OCI-LY7 (cell line): ENCODE measurements at places on chromosomes 6 and 20.

DNA sequence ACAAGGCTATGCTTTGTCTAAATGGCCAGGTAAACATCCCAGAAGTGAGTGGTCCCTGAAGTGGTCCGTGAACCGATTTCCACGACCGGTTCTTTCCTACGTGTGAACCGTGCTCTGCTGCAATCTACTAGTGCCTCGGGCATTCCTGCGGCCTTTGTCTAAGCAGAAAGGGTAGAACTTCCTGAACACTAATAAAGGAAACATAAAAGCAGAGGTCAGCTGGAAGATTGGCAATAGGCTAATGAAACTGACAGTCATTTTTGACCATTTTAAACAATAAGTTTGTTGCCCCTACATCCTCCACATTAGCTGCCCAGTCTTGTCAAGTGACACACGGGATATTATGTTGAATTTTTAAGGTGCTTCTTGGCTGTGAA lies 410.0 kb downstream of the PLCB1 start:
- no peak for DNase-seq

- DNase-seq = no peak
Measured at GRCh38 chr6:105747823-105748405, 338.2 kb upstream of the PRDM1 start.

DNA sequence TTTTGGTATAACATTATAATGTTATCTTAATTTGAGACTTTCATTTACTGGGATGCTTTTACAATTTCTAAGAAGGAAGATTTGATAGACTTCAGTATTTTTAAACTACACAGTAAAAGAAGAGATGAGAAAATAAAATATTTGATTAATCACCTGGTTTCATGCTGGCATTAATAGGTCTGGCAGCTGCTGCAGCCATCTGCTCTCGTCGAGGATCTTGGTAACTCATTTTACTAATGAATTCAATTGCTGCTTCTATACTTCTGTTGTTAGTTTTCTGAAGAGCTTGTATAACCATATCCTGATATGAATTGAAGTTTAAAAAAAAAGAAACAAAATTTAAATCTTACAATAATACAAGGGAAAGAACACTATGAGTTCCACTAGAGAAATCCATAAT lies 23.0 kb downstream of the LATS1 start:
- DNase-seq = no peak

DNA sequence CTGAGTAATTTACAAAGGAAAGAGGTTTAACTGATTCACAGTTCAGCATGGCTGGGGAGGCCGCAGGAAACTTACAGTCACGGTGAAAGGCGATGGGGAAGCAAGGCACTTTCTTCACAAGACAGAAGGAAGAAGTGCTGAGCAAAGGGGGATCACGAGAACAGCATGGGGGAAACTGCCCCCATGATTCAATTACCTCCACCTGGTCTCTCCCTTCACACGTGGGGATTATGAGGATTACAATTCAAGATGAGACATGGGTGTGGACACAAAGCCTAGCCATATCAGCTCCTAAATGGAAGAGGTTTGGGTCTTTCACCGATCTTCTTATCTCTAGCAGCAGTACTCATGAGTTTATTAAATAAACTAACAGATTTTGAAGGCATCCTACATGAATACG lies 152.9 kb upstream of the RUNX2 start:
- no peak for DNase-seq

GRCh38 chr20:61683721-61684120 lies 382.0 kb downstream of the TAF4 start:
- DNase-seq = no peak

DNA sequence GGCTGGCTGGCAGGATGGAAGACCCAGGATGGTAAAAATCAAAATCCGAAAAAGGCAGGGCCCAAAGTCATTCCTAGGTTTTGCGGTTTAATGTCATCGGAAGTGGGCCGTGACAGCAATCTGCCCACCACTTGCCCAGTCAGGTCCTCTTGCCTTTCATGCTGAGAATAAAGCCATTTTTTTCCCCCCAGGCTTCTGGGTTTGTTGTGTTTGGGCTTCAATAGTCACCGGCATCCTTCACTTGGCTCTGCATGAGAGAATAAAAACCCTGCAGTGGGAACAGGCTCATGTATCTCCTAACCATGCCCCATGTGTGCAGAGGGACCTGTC lies 56.1 kb downstream of the MEP1A start:
- DNase-seq = no peak

DNA sequence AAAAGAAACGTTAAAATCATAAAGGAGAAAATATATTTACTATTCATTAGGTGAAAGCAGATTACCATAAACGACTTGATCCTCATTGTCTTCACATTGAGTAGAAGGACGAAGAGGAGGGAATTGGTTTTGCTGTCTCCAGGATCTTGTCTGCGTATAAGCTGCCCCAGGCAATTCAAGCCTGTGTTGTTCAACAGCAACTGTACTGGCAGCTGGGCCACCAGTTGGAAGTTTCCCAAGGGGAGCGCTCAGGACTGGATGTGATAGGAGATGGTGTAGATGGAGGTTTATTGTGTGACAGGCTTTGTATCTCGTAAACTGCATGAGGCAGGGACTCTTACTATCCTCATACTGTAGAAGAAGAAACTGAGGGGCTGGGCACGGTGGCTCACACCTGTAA lies 3.9 kb upstream of the FANCE start:
- DNase-seq = no peak

GRCh38 chr6:2794171-2794730 lies 29.1 kb downstream of the WRNIP1 start:
- DNase-seq = no peak

- DNase-seq = no peak
Measured at GRCh38 chr6:33750244-33750991, 3.7 kb upstream of the IP6K3 start.

GRCh38 chr6:20148433-20148832 lies 63.8 kb downstream of the MBOAT1 start:
- DNase-seq = no peak

GRCh38 chr6:147257760-147258159 lies 53.5 kb downstream of the STXBP5 start:
- no peak for DNase-seq

DNA sequence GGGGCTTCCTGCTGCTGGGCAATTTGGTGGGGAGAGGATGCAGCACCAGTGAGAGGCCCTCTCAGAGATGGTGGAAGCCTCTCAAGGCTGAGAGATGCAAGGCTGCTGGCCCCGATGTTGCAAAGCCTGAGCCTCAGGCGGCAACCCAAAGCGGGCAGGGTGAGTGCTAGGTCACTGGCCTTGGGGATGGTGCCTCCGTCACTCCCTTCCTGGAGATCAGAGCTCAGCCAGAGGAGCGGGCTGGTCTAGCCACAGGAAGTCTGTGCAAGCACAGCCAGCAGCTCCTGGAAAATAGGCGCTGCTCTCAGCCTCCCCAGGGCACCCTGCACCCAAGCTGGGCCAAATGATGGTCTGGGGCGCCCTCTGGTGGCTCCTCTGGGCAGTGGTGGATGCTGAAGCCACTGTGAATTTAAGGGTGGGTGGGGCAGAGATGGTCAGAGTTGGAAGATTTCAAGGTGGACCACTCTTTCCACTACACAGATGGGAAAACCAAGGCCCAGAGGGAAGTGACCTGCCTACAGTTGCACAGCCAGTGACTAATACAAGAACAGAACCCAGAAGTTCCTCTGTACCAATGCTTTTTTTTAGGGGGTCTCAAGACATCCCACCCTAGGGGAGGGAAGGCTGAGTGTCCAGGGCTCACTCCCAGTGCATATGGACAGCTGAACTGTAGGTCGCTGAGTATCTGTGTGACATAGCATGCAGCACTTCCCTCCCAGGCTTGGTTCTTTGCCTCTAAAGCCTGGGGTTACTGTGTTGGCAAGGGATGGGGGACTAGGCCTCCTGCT lies 20.8 kb downstream of the C20orf203 start:
- peak; percentile 86 for DNase-seq

DNA sequence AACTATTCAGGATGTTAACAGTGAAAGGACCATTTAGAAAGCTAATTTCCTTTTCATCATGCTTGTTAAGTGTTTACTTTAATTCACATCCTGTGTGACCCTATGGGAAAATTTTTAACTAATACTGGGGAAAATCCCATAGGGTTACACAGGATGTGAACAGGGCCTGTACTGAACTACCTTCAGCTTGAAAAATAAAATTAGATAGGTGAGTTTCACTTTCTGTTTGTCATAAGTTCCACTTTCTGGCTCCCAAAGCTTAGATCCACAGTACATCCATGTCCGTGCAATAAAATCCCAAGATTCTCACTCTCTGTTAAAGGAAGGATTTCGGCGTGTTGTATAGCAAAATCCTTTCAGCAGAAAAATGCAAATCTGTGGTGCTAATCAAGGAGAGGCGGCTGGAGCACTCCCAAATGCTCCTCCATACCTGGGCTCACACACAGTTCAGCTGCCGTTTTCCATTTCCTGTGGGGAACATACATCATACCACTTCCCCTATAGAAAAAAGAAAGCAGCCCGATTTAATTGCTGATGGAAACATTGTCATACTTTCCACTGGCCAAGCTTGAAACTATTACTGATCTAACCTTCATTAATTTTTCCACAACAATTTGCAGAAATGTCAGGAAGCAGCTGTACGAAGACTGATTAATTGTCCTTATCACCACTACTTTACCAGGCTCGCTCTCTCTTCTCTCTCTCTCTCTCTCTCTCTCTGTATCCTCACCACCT lies 125.2 kb downstream of the HIVEP2 start:
- peak; percentile 71 for DNase-seq

GRCh38 chr20:24998121-24998520 lies 5.6 kb upstream of the APMAP start:
- DNase-seq = no peak

DNA sequence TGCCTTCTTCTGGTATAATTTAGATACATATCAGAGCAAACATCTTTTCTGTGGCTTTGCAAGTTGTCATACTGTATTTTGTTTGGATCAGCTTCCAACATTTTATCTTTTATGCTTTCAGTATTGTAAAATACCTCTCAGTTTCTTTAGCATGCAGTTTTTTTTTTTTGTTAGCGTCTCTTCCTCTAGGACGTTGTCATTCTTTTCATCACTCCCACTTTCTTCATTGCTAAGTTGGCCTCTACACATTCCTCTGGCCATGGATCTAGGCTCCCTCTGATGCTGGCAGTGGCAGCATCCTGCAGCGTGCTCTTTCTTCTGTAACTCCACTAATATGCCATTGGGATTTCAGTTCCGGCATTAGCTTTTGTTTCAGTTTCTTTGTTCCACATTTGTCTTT lies 21.7 kb downstream of the RPRD1B start:
- no peak for DNase-seq

GRCh38 chr6:152636021-152636608 lies 1.0 kb downstream of the SYNE1 start:
- peak; percentile 23 for DNase-seq
